Stimulated activated CD8-positive, alpha-beta memory T cell treated with anti-CD3 and anti-CD28 coated beads, Interleukin-7, amount 100 ng/mL, for 4 hours (primary cell): ENCODE measurements at places on chromosomes 1 and 21.

DNA sequence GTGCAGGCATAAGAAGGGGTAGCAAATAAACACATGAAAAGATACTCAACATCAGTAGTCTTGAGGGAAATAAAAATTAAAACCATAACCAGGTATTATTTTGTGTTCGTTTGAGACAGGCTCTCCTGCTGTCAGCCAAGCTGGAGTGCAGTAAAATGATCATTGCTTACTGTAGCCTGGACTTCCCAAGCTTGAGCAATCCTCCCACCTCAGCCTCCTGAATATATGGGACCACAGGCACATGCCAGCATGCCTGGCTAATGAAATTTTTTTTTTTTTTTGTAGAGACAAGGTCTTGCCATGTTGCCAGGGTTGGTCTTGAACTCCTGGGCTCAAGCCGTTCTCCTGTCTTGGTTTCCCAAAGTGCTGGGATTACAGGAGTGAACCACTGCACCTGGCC is 108.0 kb downstream of the DNM3 start:
- DNase-seq: no peak

DNA sequence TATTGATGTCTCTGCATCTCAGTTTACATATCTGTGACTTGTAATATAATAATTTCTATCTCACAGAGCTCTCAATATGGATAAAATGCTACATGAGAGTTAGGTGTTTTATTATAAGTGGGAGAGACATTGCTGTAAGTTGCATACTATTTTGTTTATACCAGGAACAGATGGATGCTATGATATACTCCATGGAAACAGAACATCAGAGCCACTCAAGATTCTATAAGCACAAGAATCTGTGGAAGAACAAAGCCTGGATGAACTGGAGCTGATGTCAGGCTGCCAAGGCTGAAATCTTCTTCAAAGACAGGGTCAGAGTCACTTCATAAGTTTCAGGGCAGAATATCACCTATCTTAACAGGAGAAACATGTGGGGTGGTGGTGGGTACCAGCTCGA is 30.2 kb downstream of the DUSP10 start:
- DNase-seq: no peak

DNA sequence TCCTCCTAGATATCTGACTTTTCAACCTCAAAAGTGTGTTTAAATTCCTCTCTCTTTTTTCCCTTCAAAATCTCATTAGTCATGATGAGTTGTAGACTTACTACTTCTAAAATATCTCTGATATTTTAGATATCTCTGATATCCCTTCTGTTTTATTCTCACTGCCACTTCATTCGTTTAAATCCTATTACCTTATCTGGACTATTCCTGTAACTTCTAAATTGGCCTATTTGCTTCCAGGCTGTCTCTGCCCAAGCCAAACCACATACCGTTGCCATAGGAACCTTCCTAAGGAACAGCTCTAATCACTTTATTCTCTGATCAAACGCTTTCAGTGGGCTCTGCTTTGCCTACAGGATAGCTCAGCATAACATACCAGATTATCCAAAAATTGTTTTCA is 333.1 kb upstream of the CHRM3 start:
- DNase-seq: no peak

- DNase-seq: no peak
Measured at GRCh38 chr1:223224465-223224864, 81.4 kb upstream of the TLR5 start.

- DNase-seq: no peak
Measured at GRCh38 chr1:180646547-180646946, 14.7 kb downstream of the XPR1 start.

GRCh38 chr1:62037274-62037673 is 157.4 kb upstream of the L1TD1 start:
- no peak for DNase-seq

DNA sequence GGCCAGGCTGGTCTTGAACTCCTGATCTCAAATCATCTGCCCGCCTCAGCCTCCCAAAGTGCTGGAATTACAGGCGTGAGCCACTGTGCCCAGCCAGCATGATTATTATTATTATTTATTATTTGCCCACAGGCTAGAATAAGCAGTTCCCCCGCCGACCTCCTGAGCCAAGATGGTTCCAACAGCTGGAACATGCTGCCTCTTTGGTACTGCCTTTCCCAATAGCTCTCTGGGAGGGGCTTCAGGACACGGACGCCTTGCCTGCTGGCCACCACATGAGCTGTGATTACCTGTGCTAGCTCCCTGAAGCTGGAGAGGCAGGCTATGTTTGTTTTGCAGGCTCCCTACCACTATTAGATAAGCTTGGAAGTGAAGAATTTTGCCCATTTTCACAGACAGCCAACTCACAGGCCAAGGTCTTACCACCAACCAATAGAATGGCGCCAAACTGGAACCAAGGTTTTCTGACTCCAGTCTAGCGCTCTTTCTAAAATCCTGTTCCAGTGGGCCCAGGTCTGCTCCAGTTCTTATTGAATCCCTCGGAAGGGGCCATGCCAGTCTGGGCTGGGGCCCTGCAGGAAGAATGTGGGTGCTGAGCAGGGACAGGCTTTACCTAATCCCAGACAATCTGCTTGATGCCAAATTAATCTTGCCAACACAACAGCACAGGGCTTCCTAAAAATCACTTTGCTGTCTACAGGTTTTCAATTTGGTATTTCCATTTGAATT is 2.1 kb upstream of the GPR61 start:
- DNase-seq: no peak
